ENCODE measurements at places on chromosomes 3 and 15.

- peak; percentile 13 for ATAC-seq
These were observed 40.4 kb upstream of the LIMD1 start for GRCh38 chr3:45554006-45554666.

- ATAC-seq: no peak
These were observed 20.2 kb upstream of the CCDC66 start for GRCh38 chr3:56536735-56537134.

- ATAC-seq: no peak
These were observed 109.4 kb upstream of the C15orf61 start for GRCh38 chr15:67411486-67411885.

DNA sequence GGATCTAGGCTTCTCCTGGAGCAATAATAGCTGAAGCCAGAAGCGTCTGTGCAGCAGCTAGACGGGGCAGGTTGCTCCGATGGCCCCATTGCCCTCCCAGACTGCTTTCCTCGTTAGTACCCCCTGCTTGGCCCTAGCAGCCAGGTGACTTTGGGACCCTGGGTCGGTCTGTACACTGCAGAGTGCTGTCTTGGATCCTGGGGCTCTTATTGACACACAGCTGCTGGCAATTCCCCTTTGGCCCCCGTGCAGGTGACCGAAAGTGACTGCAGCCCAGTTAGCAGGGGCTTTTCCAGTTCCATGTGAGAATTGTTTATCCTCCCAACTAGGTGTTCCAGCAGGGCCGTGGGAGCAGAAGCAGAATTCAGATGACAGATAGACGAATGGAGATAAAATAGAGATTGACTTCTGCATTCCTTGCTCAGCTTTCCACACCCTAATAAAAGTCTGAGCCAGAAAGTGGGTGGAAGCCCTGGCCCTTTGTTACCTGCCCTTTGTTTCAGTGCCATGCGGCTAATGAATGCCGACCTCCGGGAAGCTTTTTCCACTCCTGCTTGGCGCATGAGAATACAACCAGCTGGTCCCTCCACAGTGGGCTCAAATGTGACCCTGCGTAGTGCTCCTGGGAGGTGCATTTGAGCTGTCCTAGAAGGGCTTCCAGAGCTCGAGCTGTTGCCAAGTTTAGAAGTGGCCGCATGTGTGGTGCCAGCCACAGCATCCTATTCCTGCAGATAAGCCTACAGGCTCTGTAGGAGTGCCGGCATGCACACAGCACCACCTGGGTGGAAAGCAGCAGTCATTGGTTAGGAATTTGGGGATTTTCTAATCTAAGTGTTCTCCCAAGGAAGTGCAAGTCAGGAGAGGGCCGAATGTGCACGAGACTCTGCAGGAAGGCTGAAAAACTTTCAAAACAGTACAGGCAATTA is 94.4 kb downstream of the SLCO3A1 start:
- peak; percentile 83 for ATAC-seq

- ATAC-seq: no peak
These were observed 1.4 kb upstream of the ST3GAL6 start for GRCh38 chr3:98761643-98762229.

DNA sequence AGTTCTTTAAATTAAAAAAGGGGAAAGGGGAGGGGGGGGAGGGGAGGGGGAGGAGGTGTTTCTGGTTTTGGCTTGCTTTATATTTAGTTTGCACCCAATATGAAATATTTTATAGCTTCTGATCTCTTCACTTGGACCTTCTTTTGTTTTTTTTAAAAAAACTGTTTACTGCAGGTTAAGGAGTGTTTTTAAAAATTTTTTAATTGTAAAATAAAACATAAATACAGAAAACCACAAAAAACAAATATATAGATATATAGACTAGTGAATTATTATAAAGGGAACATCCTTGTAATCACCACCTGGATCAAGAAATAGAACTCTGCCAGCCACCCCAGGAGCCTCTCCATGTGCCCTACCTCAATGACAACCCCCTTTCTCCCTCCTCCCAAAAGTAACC is 861 bp upstream of the MYLK start:
- ATAC-seq: no peak

DNA sequence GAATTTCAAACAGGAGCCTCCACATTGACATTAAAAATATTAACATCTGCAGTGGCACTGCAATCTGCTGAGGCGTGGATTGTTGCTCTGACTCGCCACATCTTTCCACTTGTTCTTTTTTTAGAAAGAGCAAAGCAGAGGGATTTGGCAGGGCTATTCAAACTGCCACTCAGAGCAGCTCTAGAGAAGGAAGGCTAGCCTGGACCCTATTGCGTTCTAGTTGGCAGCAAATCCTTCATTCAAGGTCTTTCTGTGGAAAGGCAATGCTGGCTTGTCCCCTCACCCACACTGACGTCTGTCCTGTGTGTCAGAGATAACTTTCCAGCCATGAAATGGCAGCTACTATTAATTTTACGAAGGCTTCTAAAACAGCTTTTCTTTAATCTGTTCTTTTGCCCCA is 483.2 kb upstream of the SGO1 start:
- peak; percentile 56 for ATAC-seq

GRCh38 chr15:69719527-69720240 is 267.1 kb downstream of the RPLP1 start:
- no peak for ATAC-seq

DNA sequence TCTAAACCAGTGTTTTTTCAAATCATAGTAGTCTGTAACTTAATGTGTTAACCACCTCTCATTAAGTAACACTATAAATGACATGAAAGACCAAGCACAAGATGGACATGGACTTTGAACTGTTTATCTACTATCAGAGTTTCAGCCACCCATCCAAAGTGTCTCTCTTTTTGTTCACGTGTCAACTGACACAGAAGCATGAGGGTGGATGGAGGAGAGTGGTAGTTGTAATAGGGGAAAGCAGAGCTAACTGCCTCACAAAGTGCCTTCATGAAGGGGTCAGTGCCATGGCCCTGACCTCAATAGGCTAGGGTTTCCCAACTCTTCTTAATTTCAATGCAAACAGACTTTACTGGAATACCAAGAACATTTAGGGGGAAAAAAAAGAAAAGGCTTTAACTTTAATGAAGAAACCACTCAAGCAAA is 32.1 kb upstream of the TRPM7 start:
- ATAC-seq: no peak

DNA sequence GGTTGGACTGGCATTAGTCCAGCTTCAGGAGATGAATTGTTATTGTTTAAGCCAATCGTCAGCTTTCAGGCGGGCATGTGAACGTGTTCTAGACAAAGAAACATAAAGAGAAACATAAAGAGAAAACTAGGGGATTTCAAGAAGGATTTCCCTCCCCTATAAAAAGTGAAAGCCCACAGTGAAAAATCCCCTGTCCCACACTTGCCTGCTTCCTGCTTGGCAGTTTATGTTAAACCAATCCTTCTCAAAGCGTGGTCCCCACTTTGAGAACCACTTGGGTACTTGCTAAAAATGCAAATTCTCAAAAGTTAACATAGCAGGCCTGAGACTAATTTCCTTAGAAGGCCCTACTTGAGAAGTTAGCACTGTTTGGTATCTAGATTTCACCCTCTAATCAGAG is 293.0 kb upstream of the SOX14 start:
- no peak for ATAC-seq

DNA sequence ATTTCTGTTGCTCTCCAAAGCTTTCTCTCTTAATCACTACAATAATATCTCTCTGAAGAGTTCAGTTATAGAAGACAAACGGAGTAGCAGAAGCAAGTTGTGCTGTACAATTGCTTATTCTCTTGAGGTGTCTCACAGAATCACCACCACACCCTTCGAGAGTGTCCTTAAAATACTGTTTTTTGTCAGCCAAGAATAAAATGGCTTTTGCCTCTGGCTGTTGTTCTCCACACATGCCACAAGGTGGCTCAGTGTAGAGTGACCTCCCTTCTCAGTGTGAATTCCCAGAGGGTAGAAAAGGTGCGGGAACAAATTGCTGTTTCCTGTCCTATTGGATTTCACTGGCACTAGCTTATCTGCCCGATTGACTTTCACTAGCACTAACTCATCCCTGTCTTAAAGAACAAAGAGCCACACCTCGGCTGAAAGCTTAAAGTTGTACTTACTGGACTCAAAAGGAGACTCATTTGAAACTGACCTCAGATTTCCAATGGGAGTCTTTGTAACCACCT is 134.2 kb upstream of the SATB1 start:
- ATAC-seq: peak; percentile 74

DNA sequence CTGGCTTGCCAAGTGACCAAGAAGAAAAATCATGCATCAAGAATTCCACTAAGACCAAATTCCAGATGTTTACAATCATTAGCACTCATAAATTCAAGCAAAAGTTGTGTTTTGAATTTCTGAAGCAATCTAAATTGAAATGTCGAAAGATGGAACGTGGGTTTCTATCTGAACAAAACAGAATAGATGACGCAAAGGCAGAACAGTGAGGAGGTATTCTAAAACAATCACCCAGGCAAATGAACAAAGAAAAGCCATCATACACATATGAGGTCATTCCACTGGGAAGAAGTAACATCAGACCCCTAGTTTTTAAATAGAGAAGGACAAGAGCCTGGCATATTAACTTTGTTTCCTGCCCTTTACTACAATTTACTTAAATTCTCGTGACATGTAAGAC is 58.0 kb downstream of the MCF2L2 start:
- no peak for ATAC-seq

- no peak for ATAC-seq
These were observed 23.9 kb upstream of the TM4SF1 start for GRCh38 chr3:149401212-149401925.

DNA sequence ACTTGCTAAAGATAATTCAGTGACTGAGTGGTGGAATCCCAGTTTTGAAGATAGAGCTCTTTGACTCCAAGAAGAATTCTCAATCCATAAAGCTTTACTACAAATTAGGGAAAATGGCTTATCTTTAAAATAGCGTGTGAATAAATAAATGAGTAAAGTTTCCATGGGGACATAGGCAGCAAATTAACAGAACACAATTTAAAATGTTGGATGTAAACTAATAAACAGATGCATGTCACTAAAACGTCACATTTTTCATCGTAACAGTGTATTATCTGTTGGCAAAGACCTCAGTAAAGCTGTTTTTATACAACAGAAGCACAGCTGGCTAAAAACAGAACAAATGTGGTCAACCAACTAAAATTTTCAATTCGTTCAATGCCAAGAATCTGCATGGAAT is 913.9 kb upstream of the CFAP20DC start:
- ATAC-seq: no peak

- ATAC-seq: peak; percentile 59
These were observed 204.4 kb upstream of the TGFBR2 start for GRCh38 chr3:30401971-30402370.

DNA sequence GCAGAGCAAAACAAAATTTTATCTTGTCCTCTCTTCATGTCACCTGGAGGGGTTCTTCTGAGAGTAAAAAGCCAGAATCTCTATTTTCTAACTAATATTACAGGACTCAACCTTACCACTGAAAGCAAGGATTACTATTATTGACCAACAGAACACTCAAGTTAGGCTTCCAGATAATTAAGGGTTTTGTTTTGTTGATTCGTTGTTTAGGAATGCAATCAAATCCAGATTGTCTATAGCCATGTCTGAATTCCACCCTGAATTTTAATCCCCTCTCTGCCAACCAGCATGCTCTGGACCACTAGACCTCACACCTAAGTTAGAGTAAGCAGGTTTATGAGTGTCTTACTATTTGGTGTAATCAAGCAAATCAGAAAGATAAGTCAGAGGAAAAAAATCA is 90.7 kb downstream of the PEAK1 start:
- peak; percentile 44 for ATAC-seq

GRCh38 chr3:54573858-54574257 is 354.0 kb downstream of the LRTM1 start:
- ATAC-seq: no peak

Data from SK-N-SH treated with all-trans-retinoic acid at 6 μM for 48 hours (cell line).